Right renal cortex interstitium (tissue), 3 donors: ENCODE measurements at places on chromosomes 2 and 18. TPM values are rescaled to one million over a fixed set of nuclear protein-coding genes. Genes with fewer than 3 reads are reported as not detected.

BCL11A gene
- 11.7 TPM for polyA plus RNA-seq

NDUFV2 gene
- 138 TPM for polyA plus RNA-seq

FBXO41 gene
- polyA plus RNA-seq: 1.6 TPM

IL1RL1 gene
- polyA plus RNA-seq: 1.8 TPM

MBD5 gene
- polyA plus RNA-seq: 54.2 TPM

PARD3B gene
- polyA plus RNA-seq: 41.4 TPM

AUP1 gene
- 92.5 TPM for polyA plus RNA-seq

DSG1 gene
- 0.06 TPM for polyA plus RNA-seq

CASP8 gene
- 17.3 TPM for polyA plus RNA-seq

MOGAT1 gene
- polyA plus RNA-seq: not detected

PPIL3 gene
- 80.2 TPM for polyA plus RNA-seq

NCKAP5 gene
- 10.1 TPM for polyA plus RNA-seq

ADD2 gene
- 5.6 TPM for polyA plus RNA-seq

APOB gene
- 0.90 TPM for polyA plus RNA-seq

DNA sequence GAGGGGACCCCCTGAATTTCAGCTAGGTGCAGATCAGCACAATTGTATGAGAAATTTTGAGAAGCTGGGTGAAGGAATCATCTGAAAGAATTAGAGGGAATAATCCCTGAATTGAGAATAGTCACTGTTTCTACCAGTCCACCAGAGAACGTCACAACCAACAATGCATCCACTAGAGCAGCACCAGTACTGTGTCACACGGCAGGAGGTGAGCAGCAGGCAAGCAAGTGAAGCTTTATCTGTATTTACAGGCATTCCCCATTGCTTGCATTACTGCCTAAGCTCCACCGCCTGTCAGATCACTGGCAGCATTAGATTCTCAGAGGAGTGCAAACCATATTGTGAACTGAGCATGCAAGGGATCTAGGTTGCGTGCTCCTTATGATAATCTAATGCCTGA is 40.7 kb downstream of the GDF7 start:
- DNase-seq: no peak

- DNase-seq: no peak
These were observed 587.7 kb downstream of the CPS1 start for GRCh38 chr2:211144078-211144477.

DNA sequence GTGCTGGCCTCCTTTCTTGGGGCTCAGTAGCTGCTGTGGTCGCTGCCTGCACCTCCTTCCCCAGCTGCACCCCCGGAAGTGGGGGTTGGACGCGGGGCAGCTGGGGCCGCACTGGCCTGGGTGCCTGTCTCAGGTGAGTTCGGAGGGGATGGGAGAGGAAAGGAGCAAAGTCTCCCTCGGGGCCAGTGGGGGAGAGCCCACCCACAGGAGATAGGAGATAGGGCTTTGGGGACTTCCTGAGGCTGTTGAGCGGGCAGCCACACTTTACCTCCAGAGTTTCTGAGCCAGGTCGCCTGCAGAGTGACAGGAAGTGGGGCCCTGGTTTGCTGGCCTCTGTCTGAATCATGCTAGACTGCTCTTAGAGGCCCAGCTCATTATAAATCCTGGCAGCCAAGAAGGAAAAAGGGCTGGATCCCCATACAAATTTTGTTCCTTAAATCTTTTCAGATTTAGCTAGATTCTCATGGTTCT is 8.1 kb downstream of the MBP start:
- DNase-seq: no peak

DNA sequence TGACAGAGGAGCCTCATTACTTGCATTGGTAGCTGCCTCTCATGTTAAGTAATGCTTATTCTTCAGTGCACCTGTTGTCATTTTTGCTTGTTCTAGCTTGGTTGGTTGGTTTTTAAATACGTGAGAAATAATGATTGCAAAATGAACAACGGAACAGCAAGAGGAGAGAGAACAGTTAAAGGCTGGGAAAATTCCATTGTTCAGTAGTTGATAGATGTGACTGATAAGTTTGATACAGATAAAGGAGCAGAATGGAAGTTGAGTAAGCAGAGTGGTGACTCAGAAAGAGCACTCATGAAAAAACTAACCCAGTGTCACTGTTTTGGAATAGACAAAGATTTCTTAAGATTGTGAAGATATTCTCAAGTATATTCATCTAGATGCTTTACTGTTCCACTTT is 50.5 kb downstream of the MTA3 start:
- DNase-seq: no peak

GRCh38 chr2:239803102-239803765 is 221.9 kb downstream of the NDUFA10 start:
- DNase-seq: no peak

GRCh38 chr2:206045251-206045650 is 40.7 kb downstream of the INO80D start:
- DNase-seq: no peak

DNA sequence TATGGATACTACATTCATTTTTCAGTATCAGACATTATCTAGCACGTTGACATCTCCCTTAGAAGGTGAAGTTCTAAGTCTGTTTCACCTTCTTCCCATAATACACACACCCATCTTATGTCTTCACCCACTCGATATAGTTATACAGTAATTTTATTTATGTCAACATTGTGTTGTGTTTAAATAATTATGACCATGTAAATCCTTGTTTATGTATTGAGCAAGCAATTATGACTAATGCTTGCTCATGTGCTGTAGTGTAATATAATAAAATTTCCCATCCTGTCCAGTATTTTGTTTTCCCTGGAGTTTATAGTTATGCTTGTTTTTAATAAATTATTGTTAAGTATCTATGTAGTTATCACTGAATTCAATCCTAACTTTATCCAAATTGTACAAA is 163.2 kb downstream of the MTX2 start:
- no peak for DNase-seq

- no peak for DNase-seq
These were observed 173.3 kb upstream of the ERBB4 start for GRCh38 chr2:212711856-212712255.

DNA sequence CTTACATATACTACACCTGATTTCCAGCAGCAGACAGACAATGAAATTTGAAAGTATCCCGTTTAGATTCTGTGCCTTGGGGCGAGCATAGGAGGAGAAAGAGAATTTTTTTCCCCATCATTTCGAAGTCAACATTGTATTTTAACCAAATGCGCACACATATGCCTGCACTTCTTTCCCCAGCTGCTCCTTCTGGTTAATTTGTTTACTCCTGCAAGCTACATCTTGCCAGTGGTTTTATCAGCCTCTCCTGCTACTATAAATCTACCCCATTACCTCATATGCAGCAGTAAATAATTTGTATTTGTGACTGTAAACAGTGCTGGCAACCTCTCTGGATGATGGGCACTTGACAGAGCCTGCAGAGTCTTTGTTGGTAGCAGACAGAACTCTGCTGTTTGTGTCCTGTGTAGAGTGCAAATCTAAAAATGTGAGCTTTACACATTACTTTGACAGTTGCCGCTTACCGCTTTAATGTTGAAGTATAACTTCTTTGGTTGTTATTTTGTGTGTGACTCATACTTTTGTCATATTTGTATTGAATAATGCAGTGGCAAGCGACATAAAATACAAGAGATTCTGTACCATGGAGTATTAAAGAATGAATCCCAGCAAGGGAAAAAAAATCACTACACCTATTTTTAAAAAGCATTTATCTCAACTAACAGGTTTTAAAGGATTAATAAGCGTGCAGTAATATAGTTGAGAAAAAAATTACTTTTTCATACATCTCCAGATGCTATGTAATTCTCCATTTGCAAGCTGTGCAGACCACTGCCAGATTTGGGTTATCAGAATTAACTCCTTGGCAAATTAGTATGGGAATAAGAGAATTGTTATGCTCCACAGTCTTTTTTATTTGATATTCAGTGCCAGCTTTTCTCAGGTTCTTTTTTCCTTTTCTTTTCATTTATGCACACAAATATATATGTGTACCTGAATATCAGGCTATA is 536.8 kb downstream of the XIRP2 start:
- DNase-seq: no peak
